ENCODE measurements at places on chromosomes 16 and 17.

DNA sequence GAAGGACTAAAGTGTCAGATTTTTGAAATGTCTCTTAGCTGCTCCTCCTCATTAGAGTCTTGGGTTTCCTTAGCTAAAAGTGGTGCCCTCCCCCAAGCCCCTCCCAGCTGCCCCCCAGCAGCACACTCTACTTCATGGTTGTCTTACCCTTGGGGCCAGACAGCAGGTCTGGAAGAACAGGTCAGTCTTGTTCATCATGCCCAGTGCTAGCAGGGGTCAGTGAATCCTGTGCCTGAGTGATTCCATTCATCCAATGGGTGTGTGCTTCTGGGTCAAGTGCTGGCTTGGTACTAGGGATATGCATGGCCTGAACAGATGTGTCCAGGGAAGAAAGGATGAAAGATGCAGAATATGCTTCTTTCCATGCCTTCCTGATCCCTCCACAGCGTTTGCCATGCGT is 93.2 kb downstream of the GNAO1 start:
- DNase-seq, result no peak

- no peak for DNase-seq
Observed at GRCh38 chr16:26712876-26713275, 353.9 kb upstream of the C16orf82 start.

DNA sequence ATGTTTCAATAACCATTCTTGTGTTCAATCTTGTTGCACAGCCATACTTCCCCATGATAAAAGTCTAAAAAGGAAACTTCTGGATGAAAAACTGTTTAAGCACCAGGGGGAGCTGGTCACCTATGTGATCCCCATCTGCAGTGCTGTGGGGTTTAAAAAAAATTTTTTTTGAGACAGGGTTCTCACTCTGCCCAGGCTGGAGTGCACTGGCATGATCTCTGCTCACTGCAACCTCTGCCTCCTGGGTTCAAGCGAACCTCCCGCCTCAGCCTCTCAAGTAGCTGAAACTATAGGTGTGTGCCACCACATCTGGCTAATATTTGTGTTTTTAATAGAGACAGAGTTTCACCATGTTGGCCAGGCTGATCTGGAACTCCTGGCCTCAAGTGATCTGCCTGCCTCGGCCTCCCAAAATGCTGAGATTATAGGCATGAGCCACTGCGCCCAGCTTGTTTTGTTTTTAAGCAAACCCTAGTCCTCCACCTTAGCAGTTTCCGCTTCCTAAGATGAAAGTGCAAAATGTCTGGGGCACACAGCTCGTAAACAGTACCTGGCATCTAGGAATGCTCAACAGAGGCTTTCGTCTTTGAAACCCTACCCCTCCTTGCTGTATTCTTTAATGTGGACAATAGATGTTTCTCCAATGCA is 25.4 kb downstream of the DNAJA2 start:
- no peak for DNase-seq

GRCh38 chr16:69482410-69482991 is 58.1 kb downstream of the CYB5B start:
- no peak for DNase-seq

- no peak for DNase-seq
Observed at GRCh38 chr17:72538901-72539352, 418.1 kb downstream of the SOX9 start.

GRCh38 chr16:80518436-80518835 is 22.4 kb upstream of the DYNLRB2 start:
- no peak for DNase-seq

DNA sequence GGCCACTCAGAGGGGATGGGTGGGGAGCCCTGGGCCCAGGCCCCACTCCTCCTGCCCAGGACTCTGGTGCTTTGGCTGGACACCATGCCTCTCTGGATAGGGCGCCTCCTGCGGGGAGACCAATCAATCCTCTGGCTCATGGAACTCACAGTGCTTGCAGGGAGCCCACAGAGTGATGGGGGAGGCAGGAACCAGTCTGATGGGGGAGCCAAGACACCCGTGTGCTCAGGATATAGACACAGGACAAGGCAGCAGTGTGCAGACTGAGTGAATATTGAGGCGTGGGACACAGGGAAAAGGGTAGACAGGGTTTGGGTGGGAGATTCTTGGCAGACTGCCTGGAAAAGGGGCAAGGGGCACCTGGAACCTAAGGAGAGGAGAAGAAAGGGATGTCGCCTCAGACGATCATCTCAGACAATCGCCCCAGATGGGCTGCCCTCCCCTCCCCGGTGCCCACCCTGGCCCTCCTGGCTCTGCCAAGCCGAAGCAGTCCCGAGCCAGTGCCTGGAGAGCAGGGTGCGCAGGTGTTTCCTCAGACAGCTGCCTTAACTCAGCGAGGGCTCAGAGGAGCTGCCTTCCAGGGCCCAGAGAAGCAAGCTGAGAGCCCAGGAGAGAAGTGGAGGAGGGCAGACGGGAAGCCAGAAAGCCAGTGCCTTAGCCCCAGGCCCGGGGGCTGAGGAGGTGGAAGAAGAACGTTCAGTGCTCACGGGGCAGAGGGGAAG is 37.4 kb upstream of the DLX4 start:
- DNase-seq, result no peak

DNA sequence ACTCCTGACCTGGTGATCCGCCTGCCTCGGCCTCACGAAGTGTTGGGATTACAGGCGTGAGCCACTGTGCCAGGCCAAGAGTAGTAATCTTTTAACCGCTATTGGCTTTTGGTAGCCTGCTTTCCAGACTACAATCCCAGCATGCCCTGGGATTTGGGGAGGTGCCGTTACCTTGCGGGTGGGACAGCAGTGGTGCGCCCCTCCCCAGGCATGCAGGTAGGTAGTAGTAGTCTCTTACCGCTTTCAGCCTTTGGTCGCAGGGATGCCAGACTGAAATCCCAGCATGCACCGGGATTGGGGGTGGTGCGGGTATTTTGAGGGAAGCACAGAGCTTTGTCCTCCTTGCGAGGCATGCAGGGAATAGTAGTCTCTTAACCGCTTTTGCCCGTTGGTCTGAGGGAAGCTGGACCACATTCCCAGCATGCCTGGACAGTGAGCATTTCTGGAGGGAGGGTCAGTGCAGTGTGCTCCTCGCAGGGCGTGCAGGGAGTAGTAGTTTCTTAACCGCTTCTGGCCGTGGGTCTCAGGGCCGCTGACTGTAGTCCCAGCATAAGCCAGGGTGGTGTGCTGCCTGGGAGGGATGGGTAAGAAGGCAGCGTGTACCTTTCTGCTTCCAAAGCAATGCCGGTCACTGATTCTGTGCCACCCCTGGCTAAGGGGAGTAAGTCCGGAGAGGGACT is 1686.8 kb downstream of the TP53TG3F start:
- no peak for DNase-seq

DNA sequence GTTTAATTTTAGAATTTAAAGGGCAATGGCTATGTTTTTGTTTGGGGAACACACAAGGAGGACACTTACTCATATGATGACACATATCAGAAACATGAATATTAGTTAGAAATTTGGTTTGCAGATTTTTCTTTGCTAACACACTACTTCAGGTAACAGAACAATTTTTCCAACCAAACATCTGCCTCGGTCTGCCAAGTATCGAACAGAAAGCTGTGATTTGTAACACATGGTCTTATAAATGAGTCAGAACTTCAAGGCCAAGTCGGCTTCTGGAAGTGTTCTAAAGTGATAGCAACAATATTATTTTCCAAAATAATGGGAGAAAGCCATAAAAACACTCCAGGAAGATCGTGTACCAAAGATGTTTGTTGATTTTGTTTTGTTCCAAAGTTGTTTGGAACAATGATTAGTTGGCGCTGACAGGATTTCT is 75.9 kb upstream of the PMFBP1 start:
- DNase-seq, result no peak

DNA sequence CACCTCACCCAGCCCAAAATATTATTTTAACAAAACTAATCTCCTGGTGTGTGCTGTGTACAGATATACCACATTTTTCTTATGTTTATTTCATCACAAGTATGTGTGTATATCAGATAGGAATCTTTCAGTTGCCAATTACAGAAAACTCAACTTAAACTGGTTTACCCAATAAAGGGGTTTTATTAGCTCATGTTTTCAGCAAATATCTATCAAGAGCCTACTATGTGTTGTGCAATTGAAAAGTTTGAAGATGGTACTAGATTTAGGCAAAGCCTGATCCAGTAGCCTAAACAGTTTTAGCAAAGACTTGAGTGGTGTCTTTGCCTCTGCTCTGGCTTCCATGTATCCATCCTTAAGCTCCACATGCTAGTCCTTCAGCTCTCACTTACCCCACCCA is 45.1 kb upstream of the LYRM9 start:
- no peak for DNase-seq

DNA sequence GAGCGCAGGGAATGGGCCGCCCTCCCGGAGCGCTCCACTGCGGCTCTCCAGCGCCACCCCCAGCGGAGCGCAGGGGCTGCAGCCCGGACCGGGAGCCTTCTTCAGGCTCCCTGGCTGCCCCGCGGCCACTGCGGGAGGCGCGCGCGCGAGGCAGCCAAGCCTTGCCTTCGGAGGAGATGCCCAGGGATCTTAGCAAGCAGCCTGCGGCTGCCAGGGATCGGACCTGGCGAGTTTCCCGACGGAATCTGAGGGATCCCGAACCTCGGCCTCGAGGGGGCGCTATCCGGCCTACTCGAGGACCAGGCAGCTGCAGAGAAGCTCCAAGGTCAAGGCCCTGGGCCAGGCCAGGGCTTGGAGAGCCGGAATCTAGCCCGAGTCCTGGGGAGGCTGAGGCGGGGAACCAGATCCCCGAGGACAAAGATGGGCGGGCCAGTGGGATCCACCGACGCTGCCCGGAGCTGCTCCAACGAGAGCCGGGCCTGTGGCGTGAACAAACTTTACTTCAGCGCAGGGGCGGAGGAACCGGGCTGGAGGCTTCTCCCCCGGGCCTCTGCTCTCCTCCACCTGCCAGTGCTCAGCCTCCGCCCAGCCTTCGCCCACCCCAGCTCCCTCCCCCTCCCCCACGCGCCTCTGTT is at the start of gene IRX6:
Gene IRX6 (plus strand): TSS at position 567 of the 635 bp plus-strand sequence. CDS start 889 bp downstream, outside the sequence.
- no peak for DNase-seq

GRCh38 chr17:68511254-68511670 is 968 bp upstream of the PRKAR1A start:
- no peak for DNase-seq

GRCh38 chr17:5580367-5580766 is 3.9 kb downstream of the NLRP1 start:
- no peak for DNase-seq

DNA sequence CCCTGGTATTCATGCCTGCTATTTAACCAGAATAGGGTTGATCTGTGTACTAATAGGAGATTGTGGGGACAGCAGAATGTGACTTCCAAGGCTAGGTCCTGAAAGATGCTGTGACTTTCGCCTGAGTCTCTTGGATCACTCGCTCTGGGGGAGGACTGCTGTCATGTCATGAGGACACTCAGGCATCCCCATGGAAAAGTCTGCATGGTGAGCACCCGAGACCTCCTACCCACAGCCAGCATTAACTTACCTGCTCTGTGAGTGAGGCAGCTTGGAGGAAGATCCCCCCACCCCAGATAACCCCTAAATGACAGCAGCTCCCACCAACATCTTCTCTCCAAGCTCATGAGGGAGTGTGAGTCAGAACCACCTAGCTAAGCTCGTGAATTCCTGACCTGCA is 30.3 kb upstream of the C16orf78 start:
- DNase-seq, result no peak

DNA sequence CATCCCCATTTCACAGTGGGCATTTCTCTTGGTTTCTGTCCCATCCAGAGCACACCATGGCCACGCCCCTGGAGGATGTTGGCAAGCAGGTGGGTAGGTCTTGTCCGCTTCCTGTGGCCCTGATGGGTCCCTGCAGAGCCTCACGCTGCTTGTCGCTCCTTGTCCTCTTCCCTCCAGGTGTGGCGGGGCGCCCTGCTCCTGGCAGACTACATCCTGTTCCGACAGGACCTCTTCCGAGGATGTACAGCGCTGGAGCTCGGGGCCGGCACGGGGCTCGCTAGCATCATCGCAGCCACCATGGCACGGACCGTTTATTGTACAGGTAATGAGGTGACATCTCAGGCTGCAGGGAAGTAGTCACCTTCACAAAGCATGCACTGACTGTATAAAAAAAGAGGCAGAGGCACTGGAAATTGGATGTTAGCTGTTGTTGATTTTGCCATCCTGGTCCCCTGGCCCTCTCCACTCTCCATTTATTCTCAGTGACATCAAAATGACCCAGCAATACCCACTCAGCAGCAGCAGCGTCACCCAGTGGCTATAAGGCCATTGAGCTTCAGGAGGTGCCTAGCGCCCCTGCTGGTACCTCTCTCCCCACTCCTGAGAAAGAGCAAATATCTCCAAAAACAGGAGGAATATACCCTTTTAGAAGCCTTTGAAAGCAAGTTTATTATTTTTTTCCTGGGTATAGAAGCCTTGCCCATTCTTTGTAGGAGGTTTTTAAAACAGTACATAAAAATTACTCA is 13.7 kb downstream of the METTL22 start:
- DNase-seq, result no peak

- no peak for DNase-seq
Observed at GRCh38 chr17:59505610-59506276, 59.7 kb upstream of the DHX40 start.

GRCh38 chr17:29390851-29391631 is 878 bp downstream of the TAOK1 start:
- DNase-seq, result no peak

DNA sequence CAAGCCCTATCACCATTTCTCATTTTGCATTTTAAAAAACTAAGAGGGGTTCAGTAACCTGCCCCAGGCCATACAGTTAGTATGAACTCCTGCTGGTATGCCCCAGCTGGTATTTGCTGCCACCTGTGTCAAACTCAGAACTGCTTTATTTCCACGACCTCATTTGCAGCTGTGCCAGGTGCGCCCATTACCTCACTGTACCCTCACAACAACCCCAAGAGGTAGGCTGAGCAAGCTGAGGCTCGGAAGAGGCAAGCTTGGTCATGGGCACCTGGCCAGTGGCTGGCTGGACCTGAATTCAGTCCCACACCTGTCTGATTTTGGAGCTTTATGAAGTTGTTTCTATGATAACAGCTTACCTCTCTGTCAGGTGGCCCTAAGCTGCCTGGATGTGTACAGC is 7.6 kb downstream of the EPN2 start:
- DNase-seq, result no peak

DNA sequence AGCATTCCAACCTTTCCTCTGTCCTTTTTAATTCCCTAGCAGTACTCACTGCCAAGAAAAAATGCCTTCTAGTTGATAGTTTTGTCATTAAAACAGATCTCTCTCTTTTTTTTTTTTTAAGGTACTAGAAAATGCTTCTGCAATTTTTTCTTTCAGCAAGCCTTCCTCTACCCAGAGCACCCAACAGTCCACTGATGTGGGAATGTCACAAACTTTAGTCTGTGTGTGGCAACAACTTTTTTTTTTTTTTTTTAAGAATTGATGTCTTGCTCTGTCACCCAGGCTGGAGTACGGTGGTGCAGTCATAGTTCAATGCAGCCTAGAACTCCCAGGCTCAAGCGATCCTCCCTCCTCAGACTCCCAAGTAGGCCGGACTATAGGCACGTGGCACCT is 34.7 kb downstream of the CDRT15 start:
- no peak for DNase-seq

DNA sequence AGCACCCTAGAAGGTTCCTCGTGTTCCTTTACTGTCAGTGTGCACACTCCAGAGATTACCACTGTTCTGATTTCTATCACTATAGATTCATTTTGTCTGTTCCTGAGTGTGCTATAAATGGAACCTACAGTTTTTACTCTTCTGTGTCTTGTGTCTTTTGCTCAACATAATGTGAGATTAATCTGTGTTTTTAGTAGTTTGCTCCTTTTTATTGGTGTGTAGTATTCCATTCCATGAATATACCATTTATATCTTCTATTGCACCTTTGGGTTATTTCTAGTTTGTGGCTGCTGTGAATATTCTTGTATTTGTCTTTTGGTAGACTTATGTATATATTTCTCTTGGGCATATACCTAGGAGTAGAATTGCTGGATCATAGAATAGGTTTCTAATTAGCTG is 68.2 kb downstream of the AP2B1 start:
- no peak for DNase-seq

- DNase-seq, result no peak
Observed at GRCh38 chr17:31078290-31078689, 16.5 kb upstream of the NF1 start.

Data from stimulated activated CD8-positive, alpha-beta memory T cell treated with anti-CD3 and anti-CD28 coated beads, Interleukin-7, amount 100 ng/mL, for 24 hours (primary cell).